Hypothalamus (tissue), 51 donors: ENCODE measurements at places on chromosomes 4 and X.

- DNase-seq = no peak
Observed at GRCh38 chr4:165783626-165784025, 89.4 kb upstream of the TLL1 start.

- DNase-seq = no peak
Observed at GRCh38 chrX:14029039-14029424, 660 bp downstream of the GEMIN8 start.

- DNase-seq = no peak
Observed at GRCh38 chr4:181860668-181861067, 382.5 kb upstream of the TENM3 start.

DNA sequence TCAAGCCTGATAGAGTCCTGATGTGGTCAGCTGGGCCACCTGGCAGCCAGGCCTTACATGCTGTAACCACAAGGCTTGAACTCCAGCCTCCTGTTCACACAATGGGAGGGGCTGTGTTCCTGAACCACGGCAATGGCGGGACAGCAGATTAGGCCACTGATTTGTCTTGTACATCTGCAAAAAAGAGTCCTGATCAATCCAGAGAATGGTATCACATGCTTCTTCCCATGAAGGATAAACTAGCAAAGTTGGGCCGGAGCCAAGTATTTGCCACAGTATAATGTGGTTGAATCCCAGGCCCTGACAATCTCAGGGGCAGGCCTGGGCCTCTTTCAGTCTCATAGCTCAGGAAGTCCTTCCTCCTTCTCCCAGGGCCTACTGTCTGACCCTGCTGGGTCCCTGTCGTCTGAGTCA, 2182.5 kb upstream of the AGA start:
- no peak for DNase-seq

GRCh38 chrX:71852182-71852581, 58.5 kb upstream of the NHSL2 start:
- DNase-seq = no peak

DNA sequence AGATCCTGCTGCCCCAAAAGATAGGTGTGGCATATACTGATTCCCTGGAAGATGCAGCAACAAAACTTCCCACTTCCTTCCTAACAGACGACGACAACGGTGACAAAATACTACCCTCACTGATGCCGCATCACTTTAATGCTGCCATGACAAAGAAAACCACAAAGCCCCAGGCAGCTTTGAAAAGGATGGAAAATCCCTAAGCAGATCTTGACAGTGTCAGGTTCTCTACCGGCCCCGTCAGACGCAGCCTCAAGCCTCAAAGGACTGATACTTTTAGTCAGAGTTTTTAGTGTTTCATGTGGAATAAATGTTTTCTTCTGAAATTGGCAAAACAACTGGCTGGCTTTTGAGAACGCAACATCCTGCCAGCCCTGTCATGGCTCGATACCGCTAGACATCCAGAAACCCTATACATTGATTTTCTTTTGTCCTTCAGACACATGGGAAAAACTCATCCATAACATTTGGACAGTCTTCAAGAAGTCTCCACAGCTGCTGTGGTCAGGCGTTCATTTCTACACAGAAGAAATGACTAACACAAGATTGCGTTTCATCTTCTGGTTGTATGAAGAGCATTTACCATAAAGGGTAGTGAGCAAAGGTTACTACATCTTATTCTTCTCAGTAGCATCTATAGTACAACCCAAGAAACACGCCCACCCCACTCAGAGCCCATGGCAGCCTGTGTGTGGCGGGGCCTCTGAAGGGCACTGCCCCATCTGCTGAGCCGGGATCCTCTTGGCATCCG, 60.1 kb downstream of the GATB start:
- no peak for DNase-seq

DNA sequence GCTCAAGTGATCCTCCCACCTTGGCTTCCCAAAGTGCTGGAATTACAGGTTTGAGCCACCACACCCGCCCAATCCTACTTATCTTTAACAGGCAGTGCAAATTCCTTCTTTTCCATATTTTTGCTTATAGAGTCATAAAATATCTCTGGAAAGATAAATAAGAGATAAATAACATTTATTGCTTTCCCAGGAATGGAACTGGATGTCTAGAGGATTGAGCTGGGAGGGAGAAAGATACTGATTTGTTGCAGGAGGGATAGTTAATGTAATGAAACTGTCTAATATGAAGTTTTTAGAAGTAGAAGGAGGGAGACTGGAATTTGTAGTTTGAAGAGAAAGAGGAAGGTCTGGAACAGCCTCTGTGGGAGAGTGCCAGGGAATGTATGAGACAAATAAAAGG, 20.2 kb downstream of the ITGB1BP2 start:
- DNase-seq = no peak

DNA sequence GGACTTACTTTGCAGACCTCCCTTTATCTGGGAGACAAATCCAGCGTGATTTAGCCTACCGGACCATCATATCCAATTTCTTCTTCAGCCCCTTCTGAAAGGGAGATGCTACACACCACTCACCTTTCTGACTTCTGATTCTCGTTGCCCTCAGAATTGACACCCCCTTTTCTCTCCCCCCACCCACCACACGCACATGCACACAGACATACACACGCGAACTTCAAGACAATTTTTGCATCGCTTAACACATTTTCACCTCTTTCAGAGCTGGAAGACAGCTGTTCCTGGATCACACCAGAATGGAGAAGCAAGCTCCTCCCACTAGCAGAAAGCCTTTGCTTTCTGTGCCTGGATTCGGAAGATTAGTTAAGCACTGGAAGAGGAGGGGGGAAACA, 1.0 kb upstream of the SNCA start:
- DNase-seq = no peak

DNA sequence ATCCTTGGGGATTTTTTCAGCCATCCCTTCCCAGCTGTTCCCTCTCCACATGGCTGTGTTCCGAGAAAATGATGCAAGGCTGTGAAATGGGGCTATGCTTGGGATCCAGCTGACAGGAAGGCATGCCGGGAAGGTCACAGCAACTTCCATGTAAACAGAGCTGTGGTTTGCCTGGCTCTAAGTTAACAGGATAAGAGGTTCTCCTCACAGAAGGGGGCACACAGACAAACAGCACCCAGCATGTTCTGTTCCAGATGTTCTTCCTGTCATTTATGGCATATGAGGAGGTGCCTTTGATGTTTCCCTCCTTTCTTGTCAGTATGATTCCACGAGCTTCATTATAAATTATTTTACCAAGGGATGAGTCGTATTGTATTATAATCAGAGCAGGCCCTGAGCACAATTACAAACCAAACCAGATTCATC, 220.7 kb downstream of the ANTXR2 start:
- DNase-seq = no peak

DNA sequence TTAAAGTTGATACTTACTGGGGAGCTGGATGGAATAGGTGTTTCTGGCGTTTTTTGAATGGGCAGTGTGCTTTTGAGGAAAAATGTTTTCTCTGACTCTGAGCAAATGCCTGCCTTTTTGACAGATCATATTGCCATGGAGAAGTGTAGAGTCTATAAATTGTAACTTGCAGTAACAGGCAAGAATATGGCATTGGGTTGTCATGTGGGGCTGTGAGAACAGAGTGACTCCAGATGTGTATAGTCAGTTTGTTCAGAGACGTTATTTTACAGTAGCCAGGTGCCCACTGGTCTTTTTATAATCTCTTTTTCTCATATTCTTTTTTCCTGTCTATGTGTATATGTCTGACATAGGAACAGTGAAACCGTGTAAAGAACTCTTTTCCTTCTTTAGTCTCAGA, 40.8 kb downstream of the RAPGEF2 start:
- no peak for DNase-seq

- DNase-seq = peak; percentile 38
Observed at GRCh38 chrX:28586981-28587551, at the start of gene IL1RAPL1. Gene IL1RAPL1, plus strand, starts transcription at chrX:28587446.

GRCh38 chr4:30720021-30720660, at the start of gene PCDH7:
Gene PCDH7, plus strand, starts transcription at chr4:30720369. Its CDS starts 1,054 bp downstream, at chr4:30721423.
- peak; percentile 70 for DNase-seq

DNA sequence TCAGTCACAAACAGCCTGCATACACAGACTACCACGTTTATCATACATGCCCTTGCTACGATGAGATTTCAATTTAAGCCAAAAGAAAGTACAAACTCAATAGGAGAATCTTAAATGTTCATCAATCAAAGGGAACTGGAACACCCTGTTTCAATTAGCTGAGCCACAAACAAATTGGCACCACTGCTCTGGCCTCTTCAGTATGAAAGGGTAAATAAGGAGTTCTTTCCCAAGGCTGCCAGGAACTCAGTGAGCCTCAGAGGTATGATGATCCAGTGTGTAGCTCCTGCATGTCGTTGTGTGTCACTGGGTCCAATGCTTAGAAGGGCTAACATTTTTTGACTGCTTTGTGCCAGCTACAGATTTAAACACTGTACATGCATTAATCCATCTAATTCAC, 5.4 kb downstream of the RNF150 start:
- no peak for DNase-seq

GRCh38 chr4:121951521-121952110, at the start of gene TRPC3:
Gene TRPC3, minus strand, starts transcription at chr4:121952060. Its CDS starts 380 bp downstream, at chr4:121951680.
- no peak for DNase-seq

DNA sequence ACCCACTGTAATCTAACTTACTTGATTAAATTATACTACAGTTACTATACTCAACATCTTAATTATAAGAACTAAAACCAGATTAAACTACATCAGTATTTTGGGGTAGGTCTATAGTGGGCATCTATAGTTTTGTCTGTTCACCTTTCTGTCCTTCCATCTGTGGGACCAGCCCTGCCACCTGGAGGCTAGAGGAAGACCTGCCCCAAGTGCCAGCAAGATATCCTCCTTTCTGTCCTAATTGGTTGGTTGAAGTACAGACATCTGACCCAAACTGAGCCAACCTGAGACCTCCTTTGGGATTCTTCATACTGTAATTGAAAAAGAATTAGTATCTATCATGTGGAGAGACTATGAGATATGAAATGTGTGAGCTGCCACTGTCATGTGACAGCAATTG, 172.2 kb upstream of the TLL1 start:
- no peak for DNase-seq

GRCh38 chrX:10198254-10198653, 41.5 kb downstream of the CLCN4 start:
- no peak for DNase-seq

DNA sequence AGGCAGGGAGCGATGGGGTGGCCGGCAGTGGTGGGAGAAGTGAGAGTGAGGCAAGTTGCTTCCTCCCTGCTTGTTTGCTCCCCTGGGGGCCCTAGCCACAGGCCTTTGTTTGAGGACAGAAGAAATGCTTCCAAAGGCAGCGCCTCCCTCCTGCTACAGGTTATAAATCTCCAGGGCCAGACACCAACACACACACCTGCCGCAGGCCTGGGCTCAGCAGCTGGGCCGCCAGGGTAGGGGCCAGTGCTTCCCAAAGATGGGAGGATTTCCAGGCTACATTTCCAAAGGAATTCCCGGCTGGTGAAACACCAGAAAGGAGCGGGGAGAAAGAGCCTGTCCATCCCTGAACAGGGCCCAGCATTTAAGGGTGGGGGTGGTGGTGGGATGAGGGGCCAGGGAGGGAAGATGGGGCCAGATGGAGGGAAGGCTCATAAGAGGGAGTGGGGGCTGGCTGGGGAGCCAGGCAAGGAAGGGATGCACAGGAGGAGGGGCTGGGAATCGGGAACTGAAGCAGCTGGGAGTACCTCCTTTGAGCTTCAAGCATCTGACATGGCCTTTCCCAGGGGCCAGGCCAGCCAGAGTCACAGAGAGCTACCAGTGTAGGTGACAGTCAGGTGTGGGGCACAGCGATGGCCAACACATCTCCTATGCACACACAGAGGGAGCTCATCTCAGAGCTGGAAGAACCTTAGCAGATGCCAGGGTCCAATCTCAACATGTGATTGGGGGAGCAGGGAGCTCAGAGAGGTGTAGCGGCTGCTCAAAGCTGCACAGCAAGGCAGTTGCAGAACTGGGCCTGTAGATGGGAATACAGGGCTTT, 143.9 kb downstream of the PJA1 start:
- no peak for DNase-seq

- DNase-seq = no peak
Observed at GRCh38 chr4:117783716-117784115, 250.6 kb upstream of the NDST3 start.

DNA sequence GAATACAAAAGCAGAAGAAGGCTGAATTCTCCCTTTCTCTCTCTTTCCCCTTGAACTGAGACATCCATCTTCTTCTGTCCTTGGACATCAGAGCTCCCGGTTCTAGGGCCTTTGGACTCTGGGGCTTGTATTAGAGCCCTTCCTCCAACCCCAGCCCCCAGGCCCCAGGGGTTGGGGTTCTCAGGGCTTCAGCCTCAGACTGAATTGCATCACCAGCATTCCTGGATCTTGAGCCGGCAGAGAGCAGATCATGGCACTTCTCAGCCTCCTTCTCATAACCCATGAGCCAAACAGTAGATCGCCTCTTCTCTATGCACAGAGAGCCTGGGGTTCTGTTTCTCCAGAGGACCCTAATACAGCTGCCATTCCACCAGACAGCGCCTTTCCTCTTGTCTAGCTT, 25.3 kb upstream of the CLDN24 start:
- no peak for DNase-seq

- no peak for DNase-seq
Observed at GRCh38 chrX:23864742-23865326, 42.9 kb downstream of the APOO start.

GRCh38 chr4:176791591-176792325, 964 bp downstream of the VEGFC start:
- no peak for DNase-seq
